ENCODE measurements at places on chromosomes 6 and 20. TPM values are rescaled to one million over a fixed set of nuclear protein-coding genes. Genes with fewer than 3 reads are reported as not detected.

DNA sequence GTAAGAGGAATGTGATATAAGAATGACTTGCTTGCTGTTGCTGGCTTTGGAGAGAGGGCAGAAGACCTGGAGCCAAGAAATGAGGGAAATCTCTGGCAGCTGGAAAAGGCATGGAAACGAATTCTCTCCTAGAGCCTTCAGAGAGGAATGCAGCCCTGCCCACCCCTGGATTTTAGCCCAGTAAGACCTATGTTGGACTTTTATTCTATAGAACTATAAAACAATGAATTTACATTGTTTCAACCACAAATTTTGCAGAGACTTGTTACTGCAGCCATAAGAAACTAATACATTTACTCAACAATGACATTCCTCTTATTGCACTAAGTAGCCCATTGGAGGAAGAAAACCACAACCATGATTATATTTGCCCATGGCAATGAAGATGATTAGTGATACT lies 39.5 kb upstream of the PREP start:
- no peak for DNase-seq

Gene RAB5IF
- 128 TPM for total RNA-seq

DNA sequence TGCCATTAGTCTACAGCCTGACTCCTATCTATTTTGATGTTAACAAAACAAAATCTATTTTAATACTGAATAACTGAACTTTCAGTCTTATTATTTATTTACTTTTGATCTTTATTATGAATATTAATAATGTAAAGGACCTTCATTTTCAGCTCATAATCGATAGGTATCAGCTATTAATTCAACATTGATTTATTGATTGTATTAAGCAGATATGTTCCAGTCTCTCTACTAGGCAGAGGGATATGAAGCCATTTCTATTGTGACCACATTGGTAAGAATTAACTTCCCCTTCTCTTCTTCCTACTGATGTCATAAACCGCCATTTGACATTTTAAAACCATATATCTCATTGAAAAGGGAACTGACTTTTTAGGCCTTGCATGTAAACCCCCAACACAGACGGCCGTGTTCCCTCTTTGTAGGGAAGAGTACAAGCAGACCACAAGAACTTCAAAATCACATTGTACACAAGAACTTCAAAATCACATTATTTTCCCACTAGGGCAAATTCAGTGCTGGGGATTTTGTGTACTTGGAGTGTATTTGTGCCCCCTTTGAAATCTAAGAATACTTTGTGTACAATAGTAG lies 69.5 kb upstream of the FABP7 start:
- no peak for DNase-seq

Gene CCN6
- not detected for total RNA-seq

GRCh38 chr6:167836721-167837120 lies 10.0 kb downstream of the AFDN start:
- DNase-seq = no peak

DNA sequence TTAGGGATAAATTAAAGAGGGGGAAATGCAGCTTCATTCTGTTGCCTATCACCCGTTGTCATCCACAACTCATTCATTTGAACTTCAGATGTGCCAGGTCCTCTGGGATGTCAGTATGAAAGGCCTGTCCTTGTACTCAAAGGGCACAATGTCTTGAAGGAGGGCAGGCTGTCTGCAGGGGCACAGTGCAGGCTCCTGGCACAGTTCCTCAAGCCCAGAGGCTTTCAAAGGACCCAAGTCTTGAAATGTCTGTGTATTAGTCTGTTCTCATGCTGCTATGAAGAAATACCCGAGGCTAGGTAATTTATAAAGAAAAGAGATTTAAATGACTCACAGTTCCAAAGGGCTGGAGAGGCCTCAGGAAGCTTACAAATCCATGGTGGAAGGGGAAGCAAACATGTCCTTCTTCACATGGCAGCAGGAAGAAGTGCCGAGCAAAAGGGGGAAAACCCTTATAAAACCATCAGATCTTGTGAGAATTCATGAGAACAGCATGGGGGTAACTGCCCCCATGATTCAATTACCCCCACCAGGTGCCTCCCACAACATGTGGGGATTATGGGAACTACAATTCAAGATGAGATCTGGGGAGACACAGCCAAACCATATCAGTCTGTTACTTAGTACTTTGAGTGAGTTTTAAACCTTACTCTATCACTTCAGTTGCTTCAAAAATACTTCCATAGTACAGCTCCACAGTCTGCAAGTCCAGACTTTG lies 9.4 kb downstream of the SNX9 start:
- DNase-seq = no peak
